ENCODE measurements at places on chromosomes 1 and 21.

GRCh38 chr1:186487163-186487562, 26.2 kb upstream of the PDC start:
- no peak for DNase-seq

DNA sequence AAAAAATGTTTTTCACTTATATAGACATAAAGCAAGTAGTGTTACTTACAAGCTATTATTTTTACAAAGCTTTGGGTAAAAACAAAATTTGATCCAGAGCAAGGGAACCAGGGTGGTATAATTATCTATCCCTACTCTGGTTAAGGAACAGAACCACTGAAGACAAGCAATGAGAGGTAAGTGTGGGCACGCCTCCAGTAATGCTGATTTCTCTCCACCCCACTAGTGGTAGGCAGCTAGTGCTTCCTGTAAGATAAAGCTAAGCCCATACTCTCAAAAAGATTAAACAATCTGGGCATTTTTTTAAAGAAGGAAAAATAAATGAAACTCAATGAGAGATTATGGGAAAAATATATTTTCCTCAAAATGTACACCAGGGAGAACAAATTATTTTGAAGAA, 22.1 kb downstream of the TFB2M start:
- DNase-seq, result no peak

DNA sequence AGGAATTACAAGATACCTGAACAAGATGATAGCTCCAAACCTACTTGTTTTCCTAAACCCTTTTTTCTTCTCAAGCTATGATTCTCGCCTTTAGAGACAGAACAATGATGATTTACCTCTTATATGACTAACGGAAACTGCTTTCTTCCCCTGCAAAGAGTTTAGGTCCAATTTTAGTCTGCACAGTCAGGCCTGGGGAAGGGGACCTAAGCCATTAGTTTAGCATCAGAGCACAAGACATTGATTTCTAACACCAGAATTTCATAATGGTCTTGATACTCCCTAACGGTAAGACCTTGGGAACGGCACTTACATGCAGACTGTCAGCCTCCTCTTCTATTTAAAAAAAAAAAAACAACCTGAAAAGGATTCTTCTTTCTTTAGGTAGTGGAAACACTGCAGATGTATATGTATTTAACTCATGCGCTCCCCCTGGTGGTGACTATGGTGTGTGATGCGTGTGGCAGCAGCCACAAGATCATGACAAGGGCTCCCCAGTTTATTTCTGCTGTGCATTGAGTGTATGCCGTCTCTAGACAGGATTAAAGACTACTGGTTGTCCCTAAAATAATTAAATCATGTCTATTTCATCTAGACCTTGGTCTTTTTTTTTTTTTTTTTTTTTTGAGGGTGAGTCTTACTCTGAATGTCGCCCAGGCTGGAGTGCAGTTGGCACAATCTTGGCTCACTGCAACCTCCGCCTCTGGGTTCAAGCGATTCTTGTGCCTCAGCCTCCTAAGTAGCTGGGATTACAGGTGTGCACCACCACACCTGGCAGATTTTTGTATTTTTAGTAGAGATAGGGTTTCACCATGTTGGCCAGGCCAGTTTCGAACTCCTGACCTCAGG, 37.3 kb upstream of the TMEM222 start:
- DNase-seq, result peak; percentile 79

DNA sequence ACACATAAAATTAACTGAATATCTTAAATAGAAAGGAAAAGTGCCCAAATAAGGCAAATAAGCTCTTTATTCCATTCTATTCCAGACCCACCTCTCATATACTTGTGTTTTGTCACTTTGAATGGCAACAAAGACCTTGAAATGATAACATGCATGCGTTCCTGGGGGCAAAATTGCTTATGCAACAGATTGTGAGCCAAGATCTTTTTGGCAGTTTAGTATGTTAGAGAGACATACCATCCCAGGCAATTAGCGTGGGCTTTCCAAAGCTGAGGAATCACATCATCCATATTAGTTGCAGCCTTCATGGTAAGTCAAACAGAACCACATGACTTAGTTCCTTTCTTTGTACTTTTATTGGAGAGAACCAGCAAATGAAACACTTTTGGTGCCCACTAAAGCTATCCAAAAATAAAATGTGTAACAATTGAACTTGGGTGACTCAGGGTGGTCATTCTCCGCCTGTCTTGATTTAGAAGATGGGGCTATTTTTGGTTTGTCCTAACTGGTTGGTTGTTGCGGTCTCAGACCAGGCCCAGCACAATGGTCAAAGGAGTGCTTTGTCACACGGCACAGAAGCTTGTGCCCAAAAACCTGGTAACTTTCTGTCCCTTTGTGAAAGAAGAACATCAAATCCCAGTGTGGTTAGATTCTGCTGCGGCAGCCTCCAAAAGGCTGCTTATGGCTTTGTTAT, 68.7 kb upstream of the ATF3 start:
- DNase-seq, result no peak

- no peak for DNase-seq
Measured at GRCh38 chr1:232728507-232729263, 76.5 kb upstream of the MAP10 start.

DNA sequence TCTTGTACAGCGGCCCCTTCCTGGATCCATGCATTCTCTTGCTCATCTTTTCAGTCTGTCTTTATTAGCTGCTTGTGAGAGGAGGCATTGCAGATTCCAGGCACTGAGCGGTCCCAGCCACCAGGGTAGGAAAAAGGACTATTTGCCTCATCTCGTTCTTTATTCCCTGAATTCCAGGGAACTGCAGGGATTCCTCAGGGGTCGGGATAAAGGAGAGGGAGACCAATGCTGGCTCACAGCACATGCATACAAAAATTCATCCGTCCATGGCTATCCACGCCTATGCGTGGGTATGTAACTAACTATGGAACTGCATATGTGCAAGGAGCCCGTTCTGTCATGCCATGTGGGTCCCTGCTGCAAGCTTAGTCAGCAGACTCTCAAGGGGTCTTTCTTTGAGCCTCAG, 879 bp upstream of the PLPPR5 start:
- no peak for DNase-seq

- no peak for DNase-seq
Measured at GRCh38 chr1:2290595-2291510, 62.7 kb downstream of the SKI start.

- DNase-seq, result no peak
Measured at GRCh38 chr1:98565951-98566350, 95.6 kb upstream of the SNX7 start.

DNA sequence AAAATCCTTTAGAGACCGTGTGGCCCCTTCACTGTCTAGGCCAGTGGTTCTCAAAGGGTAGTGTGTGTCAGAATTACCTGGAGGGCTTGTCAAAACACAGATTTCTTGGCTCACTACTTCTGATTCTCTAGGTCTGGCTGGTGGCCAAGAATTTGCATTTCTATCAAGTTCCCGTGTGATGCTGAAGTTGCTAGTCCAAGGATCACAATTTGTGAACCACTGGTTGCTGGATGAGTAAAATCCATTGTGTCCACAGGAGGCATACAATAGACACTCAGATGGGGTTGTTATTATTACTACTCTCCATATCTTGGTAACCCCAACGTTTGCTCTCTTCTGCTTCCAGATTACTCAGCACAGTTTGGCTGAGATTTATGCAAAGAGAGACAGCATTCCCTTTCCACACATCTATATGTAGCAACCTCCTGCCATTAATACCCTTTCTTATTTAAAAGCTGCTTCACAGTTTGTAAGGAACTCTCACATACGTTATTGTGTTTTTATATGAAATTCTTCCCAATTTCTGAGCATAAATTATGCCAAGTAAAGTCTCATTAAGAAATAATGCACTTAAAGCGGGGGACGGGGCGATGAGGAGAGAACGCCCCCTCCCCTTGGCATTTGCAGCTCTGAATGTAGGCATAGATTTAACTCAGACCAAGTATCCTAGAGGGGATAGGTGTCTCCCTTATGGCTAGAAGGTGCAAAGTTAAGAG, 720 bp upstream of the TMCC2 start:
- no peak for DNase-seq

DNA sequence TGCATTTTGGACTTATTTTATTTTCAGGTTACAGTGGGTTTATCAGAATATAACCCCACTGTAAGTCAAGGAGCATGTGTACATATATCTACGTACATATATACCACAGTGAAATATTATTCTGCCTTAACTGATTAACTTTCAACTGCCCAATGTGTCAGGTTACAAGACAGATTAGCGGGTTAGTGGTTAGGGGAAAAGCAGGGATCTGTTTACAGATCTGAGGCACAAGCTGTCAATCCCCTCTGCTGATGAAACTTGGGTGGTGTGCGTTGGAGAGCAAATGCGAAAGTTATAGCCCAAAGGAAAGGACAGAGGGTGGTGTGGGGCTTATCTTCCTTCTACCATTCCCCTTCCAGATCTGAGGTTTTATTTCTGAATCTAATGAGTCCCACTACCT, 238.2 kb upstream of the KCNK2 start:
- no peak for DNase-seq

DNA sequence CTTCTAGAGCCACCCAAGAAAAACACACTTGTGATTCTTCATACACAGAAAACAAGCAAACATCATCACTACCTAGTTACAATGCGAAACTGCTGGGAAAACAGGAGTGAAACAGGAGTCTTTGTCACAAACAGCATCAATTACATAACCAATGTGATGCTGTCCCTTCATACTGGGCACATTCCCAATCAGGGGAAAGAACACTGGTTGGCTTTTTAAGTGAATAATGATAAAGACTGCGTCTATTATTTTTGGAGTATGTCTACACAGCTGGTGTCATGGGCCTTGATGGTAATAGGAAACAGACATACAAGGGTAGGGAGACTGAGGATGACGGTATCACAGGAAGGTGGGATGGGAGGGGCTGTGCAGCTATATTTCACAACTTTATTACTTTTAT, 43.3 kb downstream of the SIPA1L2 start:
- no peak for DNase-seq

GRCh38 chr1:97088391-97088790, 366.8 kb downstream of the PTBP2 start:
- DNase-seq, result no peak

DNA sequence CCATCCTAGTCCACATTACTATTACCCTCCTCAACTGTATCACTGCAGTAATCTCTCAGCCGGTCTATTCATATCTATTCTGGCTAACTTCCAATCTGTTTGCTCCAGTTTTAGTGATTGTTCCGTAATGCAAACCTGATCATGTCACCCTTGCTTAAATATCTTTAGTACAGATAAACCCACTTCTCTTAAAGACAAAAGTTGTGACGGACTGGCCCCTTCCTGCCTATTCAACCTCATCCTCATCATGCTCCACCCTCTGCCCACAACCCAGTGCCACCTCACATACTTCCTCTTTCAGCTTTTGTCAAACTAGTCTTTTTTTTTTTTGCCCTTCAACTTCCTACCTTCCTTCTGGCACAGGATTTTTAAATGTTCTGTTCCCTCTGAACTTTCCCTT, 2.8 kb upstream of the C1orf162 start:
- DNase-seq, result no peak

- no peak for DNase-seq
Measured at GRCh38 chr1:169527001-169527400, 41.3 kb upstream of the SLC19A2 start.

DNA sequence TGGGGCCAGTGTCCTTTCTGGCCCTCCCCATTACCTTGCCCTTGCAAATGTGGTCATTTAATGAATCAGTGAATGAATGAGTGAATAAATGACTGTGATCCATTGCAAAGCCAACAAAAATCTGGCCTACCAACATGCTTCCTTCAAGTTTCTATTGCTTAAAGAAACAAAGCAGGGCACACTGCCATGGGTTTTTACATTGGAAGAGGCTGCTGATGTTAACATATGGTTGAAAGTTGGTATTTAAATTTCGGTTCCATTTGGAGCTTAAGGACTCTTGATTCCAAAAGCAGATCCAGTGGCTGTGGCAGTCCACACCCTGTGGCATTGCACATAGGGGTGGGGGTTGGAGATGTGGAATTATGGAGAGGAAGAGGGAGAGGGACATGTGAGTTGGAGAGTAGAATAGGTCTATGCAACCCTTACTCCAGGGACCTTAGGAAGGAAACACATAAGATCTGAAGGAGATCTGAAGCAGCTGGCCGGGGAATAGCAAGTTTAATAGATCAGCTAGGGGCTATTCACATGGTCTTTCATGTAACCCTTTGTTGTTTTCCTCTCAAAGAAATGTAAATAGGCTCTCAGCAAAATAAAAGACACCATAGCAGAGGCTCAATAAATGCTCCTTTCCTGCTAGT, 7.2 kb downstream of the ABCA4 start:
- DNase-seq, result no peak

DNA sequence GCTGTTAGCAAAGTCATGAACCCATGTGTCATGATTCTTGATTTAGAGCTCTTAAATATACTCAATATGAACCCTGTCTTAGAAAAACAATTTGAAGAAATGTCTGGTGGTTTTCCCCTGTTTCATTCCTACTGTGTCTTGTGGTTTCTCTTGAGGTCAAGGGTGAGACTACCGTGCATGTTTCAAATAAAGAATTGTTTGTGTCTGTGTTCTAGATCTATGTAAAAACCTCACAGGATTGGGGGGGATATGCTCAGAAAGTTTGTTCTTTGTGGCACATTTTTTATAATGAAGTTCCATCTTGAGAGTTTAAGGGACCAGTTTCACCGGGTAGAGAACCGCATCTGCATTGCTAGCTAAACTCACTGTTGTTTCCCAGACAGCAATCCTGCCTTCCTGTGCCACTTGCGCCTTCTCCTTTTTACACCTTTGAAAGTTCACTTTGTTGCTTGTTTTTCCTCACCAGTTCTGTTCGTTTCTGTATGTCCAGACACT, 30.9 kb upstream of the CACYBP start:
- no peak for DNase-seq

DNA sequence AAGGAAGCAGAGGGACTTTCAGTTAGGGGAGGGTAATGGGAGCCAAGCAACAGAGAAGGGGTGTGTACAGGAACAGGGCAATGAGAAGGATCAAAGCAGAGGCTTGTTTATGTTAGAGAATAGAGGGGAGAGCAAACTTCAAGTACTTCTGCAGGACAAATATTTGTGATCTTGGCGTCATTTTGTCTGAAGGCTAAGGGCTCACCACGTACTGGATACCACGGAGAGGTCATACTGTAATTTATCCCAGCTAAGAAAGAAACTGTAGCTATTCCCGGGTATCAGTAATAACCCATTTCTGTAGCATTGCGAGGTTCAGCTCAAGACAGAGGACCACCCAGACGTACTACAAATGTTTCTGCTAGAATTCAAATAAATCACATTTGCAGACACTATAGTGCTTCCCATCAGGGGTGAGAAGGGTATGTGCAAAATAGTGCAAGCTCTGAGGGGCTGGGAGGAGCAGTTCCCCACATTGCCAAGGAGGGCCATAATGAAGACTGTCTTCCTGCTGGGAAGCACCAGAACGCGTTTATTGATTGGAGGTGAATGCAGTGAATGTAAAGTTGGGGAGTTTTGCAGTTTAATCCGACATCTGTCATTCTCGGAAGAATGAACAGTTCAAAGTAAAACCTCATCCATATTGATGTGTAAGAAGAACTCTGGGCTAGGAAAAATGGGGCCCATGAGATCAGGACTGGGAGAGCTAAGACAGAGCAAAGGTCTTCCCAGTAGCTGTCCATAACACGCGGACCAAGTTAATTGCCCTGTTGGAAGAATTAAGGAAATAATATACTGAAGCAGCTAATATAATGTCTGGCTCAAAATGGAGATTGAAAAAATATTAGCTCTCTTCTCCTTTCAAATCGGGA, 136.9 kb downstream of the RWDD3 start:
- DNase-seq, result no peak

GRCh38 chr1:220786337-220787068, at the start of gene MTARC1:
Gene MTARC1 (plus strand): TSS chr1:220786913. CDS start chr1:220786945, 32 bp downstream.
- peak; percentile 68 for DNase-seq

- no peak for DNase-seq
Measured at GRCh38 chr1:2637442-2638145, 4.8 kb upstream of the MMEL1 start.

- no peak for DNase-seq
Measured at GRCh38 chr21:29121759-29122158, 8.7 kb upstream of the MAP3K7CL start.

GRCh38 chr1:26391450-26391849, 18.9 kb upstream of the ZNF683 start:
- DNase-seq, result no peak

Data from progenitor cell of endocrine pancreas (in vitro differentiated cells).